ENCODE measurements at places on chromosomes 5 and 9.

DNA sequence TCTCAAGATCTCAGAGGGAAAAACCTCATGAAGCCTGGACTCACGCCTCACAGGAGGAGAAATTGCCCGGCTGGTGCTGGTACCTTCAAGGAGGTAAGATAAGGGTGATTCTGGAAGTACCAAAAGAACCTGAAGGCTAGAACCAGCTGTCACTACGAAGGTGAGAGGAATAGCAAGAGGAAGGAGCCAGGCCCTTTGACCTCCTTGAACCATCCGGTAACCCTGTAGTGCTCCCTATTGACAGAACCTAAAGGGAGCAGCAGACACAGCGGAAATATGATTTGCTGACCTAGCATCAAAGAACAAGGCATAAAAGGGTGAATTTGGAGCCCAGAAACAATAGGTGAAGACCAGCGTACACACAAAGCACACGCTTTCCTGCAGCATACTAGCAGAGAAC, 92.2 kb downstream of the DOCK8 start:
- no peak for DNase-seq

DNA sequence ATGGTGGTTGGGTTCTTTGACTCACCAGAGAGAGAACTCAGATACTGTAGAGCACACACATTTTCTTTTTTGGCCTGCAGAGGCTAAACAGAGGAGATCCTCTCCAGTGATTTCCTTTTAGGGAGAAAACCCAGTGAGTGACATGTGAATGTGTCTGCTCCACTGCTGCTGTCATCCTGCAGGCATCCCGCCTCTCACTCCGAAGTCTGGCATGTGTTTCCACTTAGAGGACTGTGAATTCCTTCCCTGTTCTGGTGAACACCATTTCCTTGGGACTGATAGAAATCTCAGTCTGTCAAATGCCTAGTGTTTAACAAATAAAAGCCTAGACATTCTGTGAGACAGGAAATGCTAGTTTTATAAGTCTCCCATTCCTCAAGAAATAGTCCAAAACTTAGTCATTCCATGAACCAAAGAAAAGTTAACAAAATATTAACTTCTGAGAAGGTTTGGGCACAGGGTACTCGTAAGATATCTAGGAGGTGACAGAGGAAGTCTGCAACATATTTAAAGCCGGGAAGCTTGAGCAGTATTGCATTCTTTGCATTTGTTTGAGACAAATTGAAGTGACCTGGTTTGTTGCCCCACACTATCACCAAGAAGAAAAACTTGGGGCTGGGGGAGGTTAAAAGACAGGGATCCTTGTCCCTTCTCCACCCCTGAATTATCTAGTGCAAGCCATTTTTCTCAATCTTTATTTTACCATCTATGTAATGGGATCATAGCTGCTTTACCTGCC, 74.9 kb upstream of the NIPAL4 start:
- DNase-seq: peak; percentile 92

- DNase-seq: no peak
Measured at GRCh38 chr9:96302021-96302420, at the start of gene HSD17B3. Gene HSD17B3 (minus strand): TSS chr9:96302176. CDS start chr9:96302104, 72 bp downstream.

GRCh38 chr5:456351-457194, 13.6 kb downstream of the EXOC3 start:
- DNase-seq: no peak

DNA sequence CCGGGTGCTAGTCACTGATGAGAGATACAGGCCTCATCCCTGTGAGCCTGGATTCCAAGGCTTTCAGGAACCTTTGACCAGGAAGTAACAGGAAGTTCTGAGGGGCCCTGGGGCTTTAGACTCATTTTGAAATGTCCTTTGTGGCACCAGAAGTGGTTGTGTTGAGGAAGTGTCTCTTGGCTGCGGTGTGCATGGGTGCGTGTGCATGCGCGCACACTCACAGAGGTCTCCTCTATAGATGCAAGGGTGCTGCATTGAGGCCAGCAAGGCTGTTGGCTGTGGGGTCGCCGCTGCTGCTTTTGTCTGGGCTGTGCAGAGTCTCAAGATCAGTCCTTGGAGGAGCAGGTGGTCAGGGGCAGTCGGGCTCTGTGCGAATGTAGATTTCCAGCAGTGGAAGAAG, 7.6 kb downstream of the RAB24 start:
- no peak for DNase-seq

DNA sequence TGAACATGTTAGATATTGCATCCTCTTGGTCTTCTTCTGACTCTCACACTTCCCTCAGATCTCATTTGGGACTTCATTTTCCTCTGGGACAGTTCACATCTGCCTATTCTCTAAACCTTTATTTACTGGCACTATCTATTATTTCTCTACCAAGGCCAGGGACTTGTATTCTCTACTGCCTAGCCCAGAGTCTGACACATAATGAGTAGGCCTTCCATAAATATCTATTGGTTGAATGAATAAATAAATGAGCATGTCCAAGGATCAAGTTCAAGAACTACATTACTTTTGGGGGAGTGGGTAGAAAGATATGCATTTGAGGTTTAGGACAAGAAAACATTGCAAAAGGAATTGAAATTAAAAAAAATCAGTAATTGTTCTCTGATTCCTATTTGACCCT, 250.3 kb downstream of the TRIM32 start:
- DNase-seq: no peak

GRCh38 chr9:115694014-115694413, 459.6 kb upstream of the PAPPA start:
- no peak for DNase-seq

- no peak for DNase-seq
Measured at GRCh38 chr5:108660291-108660690, 87.4 kb upstream of the FER start.

- no peak for DNase-seq
Measured at GRCh38 chr5:121182788-121183490, 668.7 kb upstream of the FTMT start.

- DNase-seq: peak; percentile 60
Measured at GRCh38 chr5:126857472-126858410, 80.8 kb downstream of the LMNB1 start.

DNA sequence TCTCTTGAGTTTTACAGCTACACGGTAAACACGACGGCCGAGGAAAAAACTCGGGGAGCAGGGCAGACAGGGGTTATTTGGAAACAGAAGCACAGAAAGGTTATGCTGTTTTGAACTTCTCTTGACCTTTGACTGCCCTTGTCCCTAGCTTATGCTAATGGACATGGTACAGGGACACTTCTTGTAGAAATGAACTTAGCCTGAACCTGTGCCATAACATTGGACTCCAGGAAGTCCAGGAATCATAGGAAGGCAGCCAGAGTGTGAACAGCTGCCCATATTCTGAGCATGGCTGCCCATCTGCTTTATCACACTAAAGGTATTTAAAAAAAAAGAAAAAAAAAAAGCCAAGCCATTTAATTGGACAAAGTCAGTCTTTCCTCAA, 46.1 kb downstream of the NR6A1 start:
- no peak for DNase-seq

- DNase-seq: no peak
Measured at GRCh38 chr5:1380011-1380817, 35.3 kb upstream of the CLPTM1L start.

DNA sequence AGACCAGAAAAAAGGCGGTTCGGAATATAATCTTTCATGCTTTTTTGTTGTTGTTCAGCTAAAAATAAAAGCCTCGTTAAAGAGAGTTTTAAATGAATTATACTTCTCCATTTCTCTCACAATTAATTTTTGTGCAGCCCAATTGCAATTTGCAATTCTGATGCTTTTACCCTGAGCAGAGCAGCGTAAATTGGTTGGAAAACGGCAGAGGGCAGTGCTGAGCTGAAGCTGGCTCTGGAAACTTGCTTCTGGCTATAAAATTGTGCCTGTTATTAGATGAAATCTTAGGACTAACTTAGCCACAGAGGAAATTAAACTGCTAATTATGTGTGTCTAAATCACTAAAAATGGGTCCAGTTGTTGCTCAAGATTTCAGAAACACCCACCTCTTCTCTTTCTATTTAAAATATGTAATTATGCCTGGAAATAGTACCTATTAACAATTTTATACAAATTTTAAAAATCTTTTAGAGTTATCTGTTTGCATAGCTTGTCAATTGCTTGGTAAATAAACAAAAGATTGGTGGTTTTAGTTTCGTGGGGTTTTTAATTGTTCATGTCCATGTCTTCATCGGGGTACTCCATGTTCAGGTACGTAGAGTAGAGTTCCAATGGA, 441.8 kb upstream of the TLE4 start:
- DNase-seq: peak; percentile 75

GRCh38 chr5:43152946-43153345, 32.2 kb downstream of the ZNF131 start:
- DNase-seq: no peak

GRCh38 chr5:45440466-45440865, 255.7 kb downstream of the HCN1 start:
- DNase-seq: peak; percentile 20

GRCh38 chr9:5515261-5515650, 4.9 kb downstream of the PDCD1LG2 start:
- DNase-seq: no peak

DNA sequence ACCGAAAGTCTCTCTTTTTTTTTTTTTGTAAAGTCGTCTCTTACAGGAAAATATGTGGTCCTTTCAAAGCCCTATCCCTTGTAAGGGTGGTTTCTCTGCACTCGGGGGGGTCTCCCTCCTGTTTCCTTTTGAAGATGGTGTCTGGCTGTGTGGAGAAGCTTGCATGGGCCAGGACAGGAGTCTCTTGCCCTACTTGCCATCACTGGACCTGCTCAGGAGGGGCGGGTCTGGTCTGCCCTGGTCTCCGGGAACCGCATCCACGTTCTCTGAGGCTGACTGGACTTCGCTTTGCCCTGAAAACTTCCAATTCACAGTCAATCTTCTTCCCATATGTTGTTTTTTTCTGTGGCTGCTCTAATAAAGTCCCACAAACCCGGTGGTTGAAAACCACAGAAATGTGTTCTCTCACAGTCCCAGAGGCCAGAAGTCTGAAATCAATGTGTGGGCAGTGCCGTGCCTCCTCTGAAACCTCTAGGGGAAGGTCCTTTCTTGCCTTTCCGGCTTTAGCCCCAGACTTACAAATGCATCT, 92.9 kb upstream of the IER5L start:
- DNase-seq: no peak

DNA sequence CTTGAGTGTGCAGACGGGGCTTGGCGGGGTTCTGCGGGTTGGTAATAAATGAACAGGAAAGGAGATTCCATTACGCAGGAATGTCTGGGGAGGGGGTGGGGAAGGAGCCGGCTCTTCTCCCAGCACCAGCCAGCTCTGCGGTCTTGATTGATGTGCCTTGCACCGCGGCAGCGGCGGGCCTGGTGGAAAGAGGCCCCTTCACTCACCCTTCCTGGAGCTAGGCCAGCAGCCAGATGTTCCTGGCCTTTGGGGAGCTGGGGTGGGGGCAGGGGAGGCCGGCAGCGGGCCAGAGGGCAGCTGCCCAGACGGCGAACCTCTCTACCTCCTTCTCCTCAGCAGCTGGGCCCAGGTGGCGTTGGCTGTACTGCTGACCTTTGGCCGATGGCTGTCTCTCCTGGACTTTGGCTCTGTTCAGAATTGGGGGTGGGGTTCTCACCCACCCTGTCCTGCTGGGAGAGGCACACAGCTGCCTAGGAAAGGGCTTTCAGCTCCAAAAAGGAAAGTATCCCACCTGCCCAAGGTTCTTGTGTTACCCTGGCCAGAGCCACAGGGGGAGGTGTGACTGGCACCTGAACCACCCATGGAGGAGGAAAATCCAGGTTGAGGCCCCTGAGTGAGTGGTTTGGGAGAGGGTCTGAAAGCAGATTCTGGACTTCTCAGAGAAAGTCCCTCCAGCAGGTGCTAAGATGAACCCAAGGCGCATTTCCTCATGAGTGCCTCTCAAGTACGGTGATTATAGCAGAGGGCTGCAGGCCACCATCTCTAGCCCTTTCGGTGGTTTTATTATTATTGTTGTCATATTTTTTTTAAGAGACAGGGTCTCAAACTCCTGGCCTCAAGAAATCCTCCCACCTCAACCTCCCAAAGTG, 58.0 kb upstream of the SYNPO start:
- DNase-seq: no peak

DNA sequence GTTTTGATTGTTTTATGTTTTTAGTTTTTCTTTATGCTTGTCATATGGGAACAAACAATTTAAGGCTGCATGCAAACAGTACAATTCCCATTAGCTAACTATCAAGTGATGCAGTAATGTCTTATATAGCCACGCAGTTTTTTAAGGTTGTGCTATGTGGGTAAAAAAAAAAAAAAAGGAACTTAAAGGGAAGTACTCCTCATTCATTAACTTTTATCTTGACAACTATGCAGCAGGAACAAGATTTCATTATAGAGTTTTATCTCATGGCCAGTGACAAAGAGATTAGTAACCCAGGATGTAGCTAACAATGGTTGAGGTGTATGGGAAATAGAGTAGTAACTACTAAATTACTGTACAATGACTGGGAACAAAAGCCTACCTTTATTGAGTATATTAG, 1008.2 kb upstream of the CDH9 start:
- DNase-seq: no peak

- peak; percentile 59 for DNase-seq
Measured at GRCh38 chr5:74409712-74410111, 230.8 kb downstream of the ENC1 start.

DNA sequence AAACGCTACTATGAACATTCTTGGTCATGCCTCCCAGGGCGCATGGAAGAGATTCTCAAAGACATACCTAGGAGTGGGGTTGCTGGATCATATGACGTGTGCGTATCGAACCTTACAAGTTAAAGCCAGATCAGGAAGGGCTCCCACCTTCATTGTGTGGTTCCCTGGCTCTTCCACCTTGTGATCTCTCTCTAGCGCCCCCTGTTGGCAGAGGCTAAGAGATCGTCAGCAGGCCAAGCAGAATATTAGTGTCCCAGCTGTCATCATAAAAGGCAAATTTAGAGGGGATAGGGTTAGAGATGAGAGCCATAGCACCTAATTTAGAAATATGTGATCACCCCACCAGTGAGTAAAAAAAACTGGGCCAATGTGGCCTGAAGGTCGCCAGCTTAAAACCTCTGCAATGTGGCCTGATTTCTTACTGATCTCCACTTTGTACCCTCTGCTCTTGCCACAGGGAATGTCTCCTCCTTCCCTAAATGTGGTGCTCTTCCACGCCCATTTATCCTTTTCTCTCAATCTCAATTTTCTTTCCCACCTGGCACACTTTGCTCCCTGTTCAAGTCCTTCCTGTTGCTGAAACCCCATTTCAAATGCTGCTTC, 91.7 kb upstream of the SHB start:
- peak; percentile 44 for DNase-seq

- DNase-seq: peak; percentile 47
Measured at GRCh38 chr9:92760070-92760469, 4.6 kb downstream of the BICD2 start.

- peak; percentile 88 for DNase-seq
Measured at GRCh38 chr5:136249678-136250266, 56.8 kb upstream of the SMIM32 start.

- DNase-seq: no peak
Measured at GRCh38 chr9:9621355-9621940, 991.4 kb downstream of the PTPRD start.

All from brain (organoid and tissue), 16 donors.